ENCODE measurements at places on chromosomes 12 and 14.

- no peak for DNase-seq
These were observed 7.2 kb downstream of the EFCAB11 start for GRCh38 chr14:89947344-89947743.

DNA sequence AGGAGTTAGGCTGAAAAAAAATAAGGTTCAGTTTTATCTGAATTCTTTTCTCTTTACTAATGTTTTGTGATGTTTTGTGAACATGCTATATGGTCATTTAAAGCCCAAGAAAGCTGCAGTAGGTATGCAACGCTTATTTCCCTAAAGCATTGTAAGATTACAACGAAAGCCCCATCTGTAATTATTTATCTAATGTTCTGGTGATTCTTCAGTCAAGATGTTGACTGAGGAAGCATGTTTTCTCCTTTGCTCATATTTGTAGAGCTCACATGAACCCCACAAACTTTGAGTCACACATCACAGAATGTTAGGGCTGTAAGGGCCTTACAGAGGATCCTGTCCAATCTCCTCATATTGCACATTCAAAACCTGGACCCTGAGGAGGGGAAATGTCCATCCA is 3.2 kb upstream of the TUBA1C start:
- DNase-seq: no peak

- DNase-seq: peak; percentile 47
These were observed 181.2 kb downstream of the PRKCH start for GRCh38 chr14:61502459-61503093.

DNA sequence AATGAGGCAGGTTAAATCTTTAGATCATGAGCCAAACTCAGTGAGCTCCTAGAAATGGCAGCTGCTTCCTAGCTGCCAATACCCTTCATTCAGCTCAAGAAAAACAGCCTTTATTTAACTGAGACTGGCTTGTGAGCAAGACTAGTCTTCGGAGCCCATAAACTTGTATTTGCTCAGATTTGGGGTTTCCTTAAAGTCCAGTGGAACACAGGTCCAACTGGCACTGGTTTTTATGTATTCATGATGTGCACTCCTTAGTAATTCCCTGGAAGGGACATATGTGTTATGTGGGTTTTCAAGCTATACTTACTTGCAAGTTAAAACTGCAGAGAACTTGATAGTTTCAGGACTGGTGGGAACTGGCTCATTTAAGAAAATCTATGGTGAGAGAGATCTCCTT is 380.1 kb upstream of the TMEM132C start:
- DNase-seq: no peak

DNA sequence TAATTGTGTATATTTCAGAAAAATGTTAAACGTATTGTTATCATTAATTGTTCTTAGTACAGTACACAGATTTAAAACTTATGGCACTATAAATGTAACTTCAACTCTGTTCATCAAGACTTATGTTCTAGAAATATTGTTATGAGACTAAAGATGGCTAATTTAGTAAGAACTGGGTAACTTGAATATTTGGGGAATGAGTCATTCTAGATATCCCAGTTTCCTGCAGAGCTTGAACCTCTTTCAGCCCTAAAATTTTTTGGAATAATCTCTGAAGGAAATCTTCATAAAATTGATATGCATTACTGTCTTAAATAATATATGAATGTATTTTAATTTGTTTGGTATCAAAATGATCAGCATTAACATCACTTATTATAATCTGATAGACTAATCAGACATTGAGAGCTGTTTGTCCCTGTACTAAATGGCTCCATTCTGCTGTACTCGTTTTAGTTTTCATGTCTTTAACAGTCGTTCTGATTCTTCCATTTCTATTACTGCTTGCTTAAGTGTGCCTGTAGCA is 87.1 kb downstream of the VEZT start:
- peak; percentile 48 for DNase-seq

DNA sequence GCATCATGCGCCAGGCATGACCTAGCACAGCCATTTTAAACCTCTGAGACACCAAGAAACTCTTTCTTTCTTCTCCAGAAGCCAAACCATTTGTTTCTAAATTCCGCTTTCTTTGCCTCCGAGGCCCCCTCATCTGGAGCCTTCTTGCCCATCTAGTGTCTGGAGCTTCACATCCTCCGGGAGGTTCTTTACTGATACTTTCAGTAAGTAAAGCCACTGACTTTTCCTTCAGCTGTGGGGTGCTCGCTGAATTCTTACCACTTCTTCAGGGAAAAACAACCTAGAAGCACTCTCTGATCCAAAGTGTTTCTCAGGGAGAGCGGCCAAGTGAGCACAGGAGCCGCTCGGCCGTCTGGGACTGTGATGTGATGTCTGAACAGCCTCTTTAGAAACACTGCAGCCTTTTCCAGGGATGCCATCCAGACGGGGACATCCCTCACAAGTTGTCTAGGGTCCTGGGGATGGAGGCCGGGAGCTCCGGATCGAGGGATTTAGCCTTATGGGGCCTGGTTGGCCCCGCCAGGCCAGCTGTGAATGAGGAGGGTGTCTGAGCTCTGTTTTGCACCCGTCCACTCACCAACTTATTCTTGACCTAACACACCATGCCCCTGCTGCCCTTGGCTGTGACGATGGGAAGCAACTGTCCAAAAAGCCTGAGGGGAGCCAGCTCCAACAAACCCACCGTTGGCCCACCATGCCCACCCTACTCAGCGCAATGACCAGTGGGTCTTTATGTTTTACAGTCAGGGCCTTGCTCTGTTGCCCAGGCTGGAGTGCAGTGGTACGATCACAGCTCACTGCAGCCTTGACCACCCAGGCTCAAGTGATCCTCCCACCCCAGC is 160.6 kb downstream of the ZFP36L1 start:
- DNase-seq: no peak

DNA sequence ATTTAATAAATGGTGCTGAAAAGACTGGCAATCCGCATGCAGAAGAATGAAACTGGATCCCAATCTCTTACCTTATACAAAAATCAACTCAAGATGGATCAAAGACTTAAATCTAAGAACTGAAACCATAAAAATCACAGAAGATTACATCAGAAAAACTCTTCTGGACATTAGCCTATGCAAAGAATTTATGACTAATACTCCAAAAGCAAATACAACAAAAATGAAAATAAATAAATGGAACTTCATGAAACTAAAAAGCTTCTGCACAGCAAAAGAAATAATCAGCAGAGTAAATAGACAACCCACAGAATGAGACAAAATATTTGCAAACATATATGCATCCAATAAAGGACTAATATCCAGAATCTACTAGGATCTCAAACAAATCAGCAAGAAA is 14.3 kb upstream of the CLEC1A start:
- no peak for DNase-seq

DNA sequence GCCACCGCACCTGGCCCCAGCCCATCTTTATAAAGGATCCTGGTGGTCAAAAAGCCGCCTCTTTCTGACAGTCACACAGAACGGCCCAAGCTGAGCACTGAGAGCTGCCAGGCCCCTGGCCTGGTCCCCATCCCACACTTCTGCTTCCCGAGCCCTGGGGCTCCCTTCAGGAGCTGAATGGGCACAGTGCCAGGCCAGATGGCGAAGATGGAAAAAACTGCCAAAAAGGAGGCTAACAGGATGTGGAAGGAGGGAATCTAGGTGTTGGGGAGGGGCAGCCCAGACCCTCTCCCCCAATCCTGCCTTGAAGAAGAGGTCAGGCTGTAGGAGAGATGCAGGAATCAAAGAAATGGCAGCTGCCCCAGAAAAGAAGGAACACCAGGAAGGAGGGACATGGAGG is 5.0 kb downstream of the LPAR5 start:
- no peak for DNase-seq

DNA sequence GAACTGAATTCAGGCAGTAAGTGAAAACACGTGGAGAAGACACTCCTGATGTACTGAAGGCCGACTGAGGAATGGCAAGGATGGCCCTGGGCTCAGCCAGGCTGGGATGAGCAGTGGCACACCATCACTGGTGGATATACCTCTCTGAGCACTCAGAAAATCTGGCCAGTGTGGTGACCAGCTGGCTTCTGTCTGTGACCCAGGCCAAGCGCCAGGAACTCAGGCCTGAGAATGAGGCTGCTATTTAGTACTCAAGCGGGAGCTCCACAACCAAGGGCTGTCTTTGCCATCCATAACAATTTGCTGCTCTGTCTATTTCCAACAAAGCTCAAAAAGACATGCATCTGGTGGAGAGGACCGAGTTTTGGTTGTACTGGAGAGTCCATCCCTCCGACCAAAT is 586.3 kb downstream of the BCL11B start:
- no peak for DNase-seq

- no peak for DNase-seq
These were observed 218.8 kb upstream of the RGS6 start for GRCh38 chr14:71713451-71713850.

- DNase-seq: no peak
These were observed at the start of gene CD163 for GRCh38 chr12:7503686-7504415. CD163 (minus strand) TSS chr12:7503777; CDS start chr12:7503690, 87 bp downstream.

DNA sequence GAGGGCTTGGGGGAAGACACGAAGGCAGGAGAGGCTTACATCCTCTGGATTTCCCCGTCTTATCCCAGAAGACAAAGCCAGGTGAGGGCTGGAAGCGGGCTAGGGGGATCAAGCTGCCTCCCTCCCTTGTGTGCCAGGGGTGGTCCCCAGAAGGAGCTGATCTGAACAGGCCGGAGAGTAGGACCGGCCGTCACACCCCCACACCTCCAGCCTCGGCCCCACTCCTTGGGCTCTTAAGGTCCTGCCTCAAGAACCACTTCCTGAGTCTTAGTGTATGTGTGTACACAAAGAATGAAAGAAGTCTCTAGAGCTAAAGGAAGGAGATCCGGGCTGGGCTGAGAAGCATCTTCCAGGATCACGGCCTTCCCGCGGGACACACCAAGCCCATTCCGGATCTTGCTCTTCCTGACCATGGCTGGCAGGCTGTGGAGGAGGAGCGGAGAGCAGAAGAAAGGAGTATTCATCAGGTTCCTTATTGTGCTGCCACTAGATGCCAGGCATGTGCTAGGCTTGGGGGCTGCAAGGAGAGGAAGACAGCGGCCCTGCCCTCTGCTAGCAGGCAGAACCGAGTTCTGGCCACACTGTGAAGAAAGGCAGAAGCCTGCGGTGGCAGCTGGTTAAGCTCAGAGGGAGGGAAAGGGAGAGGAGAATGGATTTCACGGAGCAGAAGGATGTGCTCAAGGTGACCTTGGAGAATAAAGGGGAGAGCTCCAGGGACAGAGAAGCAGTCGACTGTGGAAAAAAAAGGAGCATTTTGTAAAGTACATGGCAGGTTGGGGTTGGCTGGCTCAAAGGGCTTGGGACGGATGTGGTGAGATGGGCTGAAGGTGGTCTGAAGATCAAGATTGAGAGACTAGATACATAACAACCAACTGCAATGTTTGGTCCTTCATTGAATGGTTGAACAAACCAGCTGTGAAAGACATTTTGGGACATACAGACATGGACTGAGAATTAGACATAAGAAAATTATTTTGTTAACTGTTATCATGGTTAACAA is 1.3 kb upstream of the CD63 start:
- DNase-seq: peak; percentile 65

DNA sequence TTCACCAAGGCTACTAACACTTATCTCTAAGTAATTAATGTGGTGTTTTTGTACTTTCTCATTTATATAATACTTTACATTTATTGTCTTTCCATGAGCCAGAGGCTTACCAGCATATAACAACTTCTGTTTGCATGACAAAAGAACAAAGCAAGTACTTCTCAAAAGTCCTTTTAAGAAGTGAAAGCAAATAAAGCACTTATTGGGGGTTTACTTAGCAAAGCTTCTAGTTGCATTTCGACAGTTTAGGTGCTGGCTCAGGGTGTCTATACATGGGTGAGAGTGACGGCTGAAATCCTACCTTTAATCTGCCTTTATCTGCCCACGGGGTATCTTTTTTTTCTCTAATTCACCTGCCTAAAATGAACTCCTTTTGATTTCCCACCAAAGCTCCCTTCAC is 21.0 kb upstream of the DCN start:
- no peak for DNase-seq

- DNase-seq: peak; percentile 29
These were observed 645 bp downstream of the JDP2 start for GRCh38 chr14:75428230-75429104.

- DNase-seq: no peak
These were observed at the start of gene CD4 for GRCh38 chr12:6788972-6789924. CD4 (plus strand) TSS chr12:6789528; CDS start chr12:6800139, 10,611 bp downstream.

GRCh38 chr14:72597252-72598233 is 296.4 kb downstream of the DPF3 start:
- no peak for DNase-seq

DNA sequence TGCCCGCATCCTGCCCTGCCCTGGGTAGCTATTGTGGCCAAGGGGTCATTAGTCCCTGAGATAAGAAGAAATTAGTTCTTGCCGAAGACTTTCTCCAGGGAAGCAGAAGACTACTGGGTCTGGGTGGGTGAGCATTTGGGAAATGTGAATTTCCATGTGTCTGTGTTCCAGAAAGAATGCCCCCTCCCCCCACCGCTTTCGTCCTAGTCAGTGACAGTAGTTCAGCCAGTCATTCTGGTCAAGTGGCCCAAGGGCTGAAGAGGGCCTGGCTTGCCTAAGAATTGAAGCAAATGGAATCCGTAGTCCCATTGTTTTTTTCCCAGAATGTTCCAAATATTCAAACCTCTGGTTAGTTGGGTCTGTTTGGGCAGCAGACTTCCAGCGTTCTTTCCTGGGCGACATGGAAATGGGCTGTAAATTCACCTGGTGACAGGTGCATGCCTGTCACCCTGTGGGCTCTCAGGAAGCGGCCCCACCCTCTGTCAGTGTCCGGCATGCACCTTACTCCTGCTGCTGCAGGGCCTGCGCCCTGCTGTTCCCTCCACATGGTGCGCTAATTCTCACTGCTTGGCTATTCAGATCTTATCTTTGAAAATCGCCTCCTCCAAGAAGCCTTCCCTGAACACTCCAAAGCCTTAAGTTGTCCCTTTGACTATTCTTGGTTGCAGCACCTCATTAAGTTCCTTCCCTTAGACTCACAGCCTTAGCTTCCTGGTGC is 1.4 kb upstream of the RFLNA start:
- no peak for DNase-seq

DNA sequence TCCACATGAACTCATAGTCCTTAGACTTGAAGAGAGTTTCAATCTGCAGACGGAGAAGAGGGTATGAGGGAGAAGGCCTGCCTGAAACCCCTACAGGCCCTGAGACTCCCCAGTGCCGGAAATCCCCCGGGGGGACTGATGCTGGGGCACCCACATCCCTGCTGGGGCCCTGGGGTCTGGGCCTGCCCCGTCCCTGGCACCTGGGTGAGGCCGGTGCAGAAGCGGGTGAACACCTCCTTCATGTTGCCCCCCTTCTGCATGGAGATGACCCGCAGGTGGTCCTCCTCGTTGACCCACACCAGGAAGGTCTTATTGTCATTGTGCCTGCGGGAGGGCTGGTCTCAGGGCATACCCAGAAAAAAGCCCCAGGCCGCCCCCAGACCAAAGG is 2.4 kb downstream of the CKB start:
- no peak for DNase-seq

DNA sequence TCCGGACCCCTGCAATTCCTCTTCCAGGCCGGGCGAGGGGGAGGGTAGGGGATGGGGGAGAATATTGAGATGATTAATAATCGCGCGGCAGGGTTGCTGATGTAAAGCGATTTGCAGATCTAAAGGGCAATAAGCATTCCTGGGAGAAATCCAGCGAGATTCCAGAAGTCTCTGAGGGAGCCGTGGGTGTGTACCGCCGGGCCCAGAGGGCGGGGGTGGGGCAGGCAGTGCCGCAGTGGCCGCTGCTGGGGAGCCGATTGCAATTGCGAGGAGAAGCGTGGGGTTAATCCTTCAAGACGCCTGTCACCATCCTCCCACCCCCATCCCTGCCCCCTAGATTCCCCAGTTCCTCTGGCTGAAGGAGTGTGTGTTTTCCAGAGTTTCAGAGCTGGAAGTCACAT is 16.4 kb downstream of the FOS start:
- DNase-seq: peak; percentile 85

- peak; percentile 24 for DNase-seq
These were observed 771 bp downstream of the DAAM1 start for GRCh38 chr14:59189091-59189785.

Measured in fibroblast of pulmonary artery (primary cell).